Stimulated activated CD4-positive, alpha-beta T cell treated with anti-CD3 and anti-CD28 coated beads, TNF-alpha, amount 100 ng/mL, for 4 hours (primary cell): ENCODE measurements at places on chromosomes 2 and 18.

GRCh38 chr2:207600231-207600630, 25.0 kb downstream of the METTL21A start:
- DNase-seq: no peak

GRCh38 chr2:176582990-176583481, 313.8 kb downstream of the MTX2 start:
- no peak for DNase-seq

GRCh38 chr2:234596696-234597575, 100.1 kb upstream of the ARL4C start:
- DNase-seq: no peak

DNA sequence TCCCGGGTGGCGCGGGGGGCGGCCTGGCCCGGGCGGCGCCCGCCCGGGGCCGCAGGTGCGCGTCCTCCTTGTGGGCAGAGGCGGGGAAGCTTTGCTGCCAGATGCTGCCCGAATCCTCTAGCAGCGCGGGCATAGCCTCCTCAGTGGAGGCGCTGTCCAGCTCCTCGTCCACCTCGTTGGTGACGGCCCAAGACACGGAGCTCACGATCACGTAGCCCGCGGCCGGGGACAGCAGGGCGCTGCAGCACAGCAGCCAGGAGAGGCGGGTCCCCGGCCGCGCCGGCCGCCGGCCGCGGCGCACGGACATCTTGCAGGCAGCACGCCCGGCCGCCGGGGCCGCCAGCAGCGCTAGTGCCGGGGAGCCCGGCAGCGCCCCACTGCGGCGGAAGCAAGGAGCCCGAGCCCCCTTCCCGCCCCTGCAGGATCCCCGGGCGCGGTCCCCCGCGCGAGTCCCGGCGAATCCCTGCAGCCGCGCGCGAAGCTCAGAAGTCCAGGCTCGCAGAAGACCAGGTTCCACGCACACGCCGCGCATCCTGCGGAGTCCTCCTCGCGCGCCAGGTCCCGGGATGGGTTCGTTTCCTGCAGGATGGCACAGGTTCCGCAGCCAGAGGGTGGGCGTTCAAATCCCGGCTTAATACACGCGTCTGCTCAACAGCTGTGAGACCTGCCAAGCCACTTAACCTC, at the start of gene CREG2:
Gene CREG2 (minus strand): TSS at position 353 of the 684 bp plus-strand sequence. CDS start 46 bp downstream, at position 307.
- DNase-seq: peak; percentile 3

DNA sequence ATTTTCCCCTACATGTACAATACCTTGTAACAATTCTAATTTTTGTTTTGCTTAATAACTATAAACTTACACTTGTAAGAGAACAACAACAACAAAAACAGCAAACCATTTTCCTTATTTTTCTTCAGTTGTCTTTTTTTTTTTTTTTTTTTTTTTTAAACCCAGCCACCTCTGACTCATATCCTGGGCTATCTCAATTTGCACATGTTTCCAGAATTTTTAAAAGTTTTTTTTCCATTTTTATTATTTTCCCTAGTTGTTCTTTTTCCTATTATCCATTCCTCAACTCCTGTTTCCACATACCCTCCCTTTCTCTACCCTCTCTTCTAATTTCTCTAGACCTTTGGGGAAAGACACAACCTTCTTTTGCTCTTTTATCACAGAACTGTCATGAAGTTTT, 112.5 kb downstream of the EFEMP1 start:
- DNase-seq: no peak

DNA sequence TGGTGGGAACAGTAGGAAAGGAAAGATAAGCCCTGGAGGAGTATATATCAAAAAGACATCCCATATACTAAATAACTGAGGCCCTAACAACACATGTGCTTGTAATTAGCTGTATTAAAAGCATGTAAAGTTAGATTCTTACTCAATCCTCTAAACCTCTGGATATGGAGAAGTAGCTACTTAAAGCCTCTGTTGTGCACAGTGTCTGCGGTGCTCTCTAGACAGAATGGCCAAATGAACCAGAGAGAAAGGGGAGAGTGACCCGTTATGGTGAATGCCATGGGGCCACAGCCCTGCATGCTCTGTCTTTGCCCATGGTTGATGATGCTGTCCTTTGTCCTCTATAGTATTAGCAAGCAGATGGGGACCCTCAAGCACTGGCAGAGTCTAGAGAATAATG, 104.4 kb upstream of the SLC8A1 start:
- DNase-seq: no peak

DNA sequence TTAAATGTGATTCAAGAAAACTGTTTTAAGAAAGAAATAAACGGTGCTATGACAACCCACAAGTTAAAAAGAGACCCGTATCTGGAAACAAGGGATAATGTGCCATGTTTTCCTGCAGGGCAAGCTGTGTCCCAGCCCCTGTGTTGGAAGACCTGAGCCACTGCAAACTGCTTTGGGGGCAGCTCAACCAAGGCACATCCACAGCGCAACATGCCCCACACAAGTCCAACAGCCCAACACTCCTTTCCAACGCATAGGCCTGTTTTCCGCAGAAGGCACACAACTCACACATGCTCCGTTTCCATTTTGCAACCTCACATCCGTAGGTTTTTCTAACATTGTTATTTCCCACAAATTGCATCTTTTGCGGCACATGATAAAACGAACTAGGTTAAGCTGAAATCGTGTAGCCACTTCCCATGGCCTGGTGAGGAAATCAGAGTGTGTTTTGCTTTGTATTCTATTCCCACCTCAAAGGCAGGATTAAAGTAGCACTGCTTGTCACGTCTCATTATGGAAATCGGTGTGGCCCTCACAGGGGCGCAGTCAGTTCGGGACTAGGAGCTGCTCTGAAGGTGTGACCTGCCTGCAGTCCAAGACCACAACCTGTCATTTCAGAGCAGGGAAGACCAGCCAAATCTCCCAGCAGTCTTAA, 50.5 kb upstream of the ZNF516 start:
- DNase-seq: no peak

DNA sequence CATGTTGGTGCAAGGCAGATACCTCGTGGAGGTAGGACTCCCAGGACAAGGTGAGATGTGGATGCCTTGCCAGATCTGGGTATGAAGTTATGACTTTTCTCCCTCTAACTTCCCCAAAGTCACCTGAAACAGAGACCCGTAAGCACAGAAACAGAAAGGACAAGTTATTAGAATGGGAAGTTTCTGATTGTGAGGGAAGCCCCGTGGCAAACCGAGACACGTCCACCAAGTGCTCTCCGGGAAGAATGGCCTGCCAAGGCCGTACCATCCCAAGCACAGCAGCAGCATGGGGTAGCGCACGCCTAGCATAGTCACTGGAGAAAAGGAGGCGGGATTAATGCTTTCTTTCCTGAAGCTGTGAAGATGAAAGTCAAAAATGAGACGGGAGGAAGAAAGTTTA, 110.6 kb downstream of the ZNF532 start:
- DNase-seq: no peak

- no peak for DNase-seq
Observed at GRCh38 chr2:232476045-232476444, 11.6 kb downstream of the ECEL1 start.

DNA sequence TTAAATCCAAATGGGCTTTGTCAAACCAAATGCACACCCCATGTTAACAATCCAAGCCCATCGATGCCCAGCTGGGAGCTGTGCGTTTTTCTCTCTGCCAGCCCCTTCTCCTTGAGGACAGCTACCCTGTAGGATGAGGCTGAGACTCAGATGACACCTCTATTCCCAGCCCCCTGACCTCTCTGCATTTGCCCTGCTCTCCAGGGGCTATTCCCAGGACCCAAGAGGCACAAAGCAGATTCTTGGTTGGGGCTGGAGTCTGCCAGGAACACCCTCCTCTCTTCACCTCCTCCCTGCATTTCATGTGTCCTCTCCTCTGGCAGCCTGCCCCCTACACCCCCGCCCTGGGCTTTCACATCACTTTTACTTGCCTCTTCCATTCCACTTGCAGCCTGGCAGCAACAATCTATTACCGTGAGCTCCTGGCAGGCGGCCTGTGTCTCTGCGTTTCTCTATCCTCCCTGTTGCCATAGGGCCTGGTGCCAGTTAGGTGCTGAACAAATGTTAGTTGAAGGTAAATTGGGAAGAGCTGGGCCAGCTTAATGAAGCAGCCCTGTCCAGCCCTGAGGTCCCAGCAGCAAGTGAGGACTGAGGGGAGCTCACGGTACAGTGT, 51.8 kb downstream of the ADD2 start:
- no peak for DNase-seq

DNA sequence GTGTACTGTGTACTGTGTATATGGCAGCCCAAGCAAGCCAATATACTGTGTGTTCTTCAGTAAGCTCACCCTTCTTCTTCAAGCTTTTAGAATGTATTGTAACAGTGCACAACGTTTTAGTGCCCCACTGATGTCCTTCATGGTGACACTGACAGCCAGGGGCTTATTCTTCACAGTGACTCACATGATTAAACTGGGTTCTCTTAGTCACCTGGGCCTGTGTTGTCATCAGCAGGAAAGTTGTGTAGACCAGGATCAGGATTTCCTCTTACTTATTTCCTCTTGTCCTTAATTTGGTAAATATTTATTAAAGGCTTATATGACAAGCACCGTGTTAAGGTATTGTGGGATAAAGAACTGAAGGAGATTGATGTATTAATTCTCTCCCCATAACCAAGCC, 67.9 kb upstream of the THOC1 start:
- no peak for DNase-seq

- no peak for DNase-seq
Observed at GRCh38 chr2:177207101-177207500, 5.5 kb upstream of the HNRNPA3 start.

- DNase-seq: no peak
Observed at GRCh38 chr2:45014016-45014702, 4.9 kb upstream of the SIX2 start.

DNA sequence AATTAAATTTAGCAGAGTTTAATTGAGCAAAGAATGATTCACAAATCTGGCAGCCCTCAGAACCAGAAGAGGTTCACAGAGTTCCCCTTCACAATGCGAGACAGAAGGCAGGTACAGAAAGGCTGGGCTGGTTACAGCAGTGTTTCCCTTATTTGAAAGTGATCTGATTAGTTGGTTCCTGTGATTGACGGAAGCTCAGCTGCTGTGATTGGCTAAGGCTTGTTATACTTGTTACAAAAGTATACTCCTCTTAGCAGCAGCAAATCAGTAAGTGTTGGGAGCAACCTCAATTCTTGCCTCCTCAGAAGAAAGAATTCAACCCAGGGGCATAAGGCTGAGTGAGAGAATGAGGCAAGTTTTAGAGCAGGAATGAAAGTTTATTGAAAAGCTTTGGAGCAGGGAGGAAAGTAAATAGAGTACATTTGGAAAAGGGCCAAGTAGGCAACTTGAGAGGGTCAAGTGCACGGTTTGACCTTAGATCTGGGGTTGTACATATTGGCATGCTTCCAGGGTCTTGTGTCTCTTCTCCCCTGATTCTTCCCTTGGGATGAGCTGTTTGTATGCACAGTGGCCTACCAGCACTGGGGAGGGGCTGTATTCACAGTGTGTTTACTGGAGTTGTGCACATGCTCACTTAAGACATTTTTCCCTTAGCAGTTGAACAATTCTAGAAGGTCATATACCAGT, 431.8 kb upstream of the RAB12 start:
- DNase-seq: no peak

DNA sequence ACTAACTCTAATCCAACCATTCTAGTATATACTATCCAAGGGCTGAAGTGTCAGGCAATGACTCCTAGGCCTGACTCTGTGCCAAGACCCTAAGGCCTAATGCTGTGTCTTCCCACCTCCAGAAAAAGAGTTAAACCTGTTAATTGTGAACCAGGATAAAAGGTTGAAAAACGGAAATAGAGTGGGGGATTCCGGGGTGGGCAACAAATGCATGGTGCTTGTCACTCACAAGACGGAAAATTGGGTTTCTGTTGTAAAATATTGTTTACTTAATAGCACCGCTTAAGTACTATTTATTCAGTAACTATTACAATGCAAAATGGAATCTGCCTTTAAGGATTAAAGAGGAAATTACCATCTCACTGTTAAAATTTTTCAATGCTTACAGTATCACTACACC, 3.2 kb downstream of the STK17B start:
- no peak for DNase-seq

DNA sequence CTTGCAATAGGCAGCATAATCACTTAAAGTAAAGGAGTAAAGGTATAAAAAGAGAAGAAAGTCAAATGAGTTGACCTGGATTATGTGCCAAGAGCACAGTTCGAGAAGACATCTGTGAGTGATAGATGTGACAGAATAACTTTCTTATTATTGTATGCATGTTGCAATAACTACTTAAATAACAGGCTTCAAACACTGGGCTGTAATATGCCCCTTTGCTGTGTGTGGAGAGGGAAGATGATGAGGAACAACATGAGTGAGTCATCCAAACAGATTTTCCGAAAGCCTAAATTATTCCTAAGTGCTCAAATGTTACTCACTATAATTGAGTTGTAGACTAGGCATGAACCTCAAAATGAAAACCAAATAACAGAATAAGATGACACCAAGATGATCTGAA, 328.1 kb downstream of the EXOC6B start:
- no peak for DNase-seq

- DNase-seq: no peak
Observed at GRCh38 chr18:11512096-11513025, 97.0 kb upstream of the SLC35G4 start.

- DNase-seq: no peak
Observed at GRCh38 chr18:69102959-69103358, 297.7 kb upstream of the DOK6 start.

DNA sequence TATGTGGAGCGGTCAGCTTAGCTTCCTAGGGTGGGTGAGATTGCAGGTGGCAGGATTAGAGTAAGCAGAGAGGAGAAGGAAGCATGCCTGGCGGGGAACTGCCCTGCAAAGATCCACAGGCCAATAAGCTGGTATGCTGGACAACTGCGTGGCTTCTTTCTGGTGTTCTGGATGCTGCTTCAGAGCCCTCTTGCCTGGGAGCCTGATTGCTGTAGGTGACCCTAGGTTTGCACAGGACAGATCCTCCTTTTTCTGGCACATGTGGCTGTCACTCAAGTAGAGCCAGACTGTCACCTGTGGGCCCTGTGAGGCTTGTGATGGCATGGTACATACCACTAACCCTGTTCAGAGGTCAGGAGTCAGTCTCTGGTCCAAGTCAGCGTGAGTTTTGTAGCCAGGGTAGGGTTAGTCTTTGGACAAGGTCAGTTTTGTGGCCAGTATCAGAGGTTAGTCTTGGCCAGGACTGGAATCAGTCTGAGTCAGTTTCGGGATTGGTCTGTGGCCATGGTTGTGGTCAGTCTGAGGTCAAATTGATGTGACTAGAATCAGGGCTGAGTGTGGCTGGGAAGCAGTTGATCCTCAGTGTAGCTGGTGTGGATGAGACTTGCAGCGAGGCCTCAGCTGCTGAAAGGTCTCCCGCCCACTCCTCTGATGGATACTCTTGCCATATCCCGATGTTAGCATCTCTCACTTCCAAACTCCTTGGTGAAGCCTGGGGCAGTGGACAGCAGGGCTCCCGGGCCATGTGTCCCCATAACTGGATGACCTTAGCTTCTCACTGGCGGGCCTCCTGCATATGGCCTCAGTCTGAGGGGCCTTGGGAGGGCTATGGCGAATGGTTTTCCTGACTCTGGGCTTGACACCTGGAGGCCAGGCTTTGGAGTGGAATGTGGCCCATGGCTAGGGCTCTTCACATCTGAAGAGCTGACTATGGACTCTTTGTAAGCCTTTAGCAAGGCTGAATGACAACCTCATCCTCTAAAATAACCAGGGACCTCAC, 260.5 kb downstream of the DYSF start:
- DNase-seq: no peak
